C1 segment of cervical spinal cord (tissue), 14 donors: ENCODE measurements at places on chromosomes 4 and X.
A peak's percentile ranks its signal among the peaks of the same experiment; 100 is the strongest.

DNA sequence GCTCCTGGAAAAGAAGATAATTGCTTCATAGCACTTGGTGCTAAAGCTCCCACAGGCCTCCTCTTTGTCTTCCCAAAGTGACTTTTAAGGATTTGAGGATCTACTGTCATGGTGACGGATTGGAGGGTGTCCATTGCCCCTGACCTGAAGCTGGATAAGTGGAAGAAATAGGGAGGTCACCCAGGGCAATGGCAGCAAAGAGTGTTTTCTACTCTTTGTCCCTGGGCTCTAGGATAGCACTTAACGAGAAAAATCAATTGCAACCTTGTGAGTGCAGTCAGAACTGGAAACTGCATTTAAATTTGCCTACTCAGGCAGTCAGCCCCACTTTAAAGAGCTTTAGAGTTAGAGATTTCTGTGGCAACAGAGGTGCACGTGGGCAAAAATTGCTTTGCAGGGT lies 43.7 kb upstream of the XK start:
- no peak for DNase-seq

GRCh38 chr4:37745946-37746345 lies 59.8 kb upstream of the RELL1 start:
- DNase-seq = no peak

DNA sequence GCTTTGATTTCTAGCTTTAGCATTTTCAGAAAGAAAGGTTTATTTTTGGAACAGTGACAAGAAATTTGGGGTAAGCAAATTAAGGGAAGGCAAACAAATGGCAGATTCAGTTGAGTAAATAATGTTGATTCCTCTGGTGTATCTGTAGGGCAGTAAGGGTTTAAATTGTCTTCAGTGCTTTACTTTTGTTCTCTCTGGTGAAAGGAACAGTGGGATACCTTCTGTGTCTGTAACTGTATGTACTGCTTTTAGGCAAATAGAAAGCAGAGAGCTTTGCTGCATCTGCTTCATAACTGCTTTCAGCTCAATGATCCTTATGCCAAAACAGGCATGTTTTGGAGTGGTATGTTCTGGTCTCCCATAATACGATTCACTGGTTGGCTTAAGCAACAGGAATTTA lies 932.1 kb upstream of the SLIT2 start:
- no peak for DNase-seq

GRCh38 chr4:6855692-6856297 lies 53.8 kb upstream of the TBC1D14 start:
- DNase-seq = no peak

DNA sequence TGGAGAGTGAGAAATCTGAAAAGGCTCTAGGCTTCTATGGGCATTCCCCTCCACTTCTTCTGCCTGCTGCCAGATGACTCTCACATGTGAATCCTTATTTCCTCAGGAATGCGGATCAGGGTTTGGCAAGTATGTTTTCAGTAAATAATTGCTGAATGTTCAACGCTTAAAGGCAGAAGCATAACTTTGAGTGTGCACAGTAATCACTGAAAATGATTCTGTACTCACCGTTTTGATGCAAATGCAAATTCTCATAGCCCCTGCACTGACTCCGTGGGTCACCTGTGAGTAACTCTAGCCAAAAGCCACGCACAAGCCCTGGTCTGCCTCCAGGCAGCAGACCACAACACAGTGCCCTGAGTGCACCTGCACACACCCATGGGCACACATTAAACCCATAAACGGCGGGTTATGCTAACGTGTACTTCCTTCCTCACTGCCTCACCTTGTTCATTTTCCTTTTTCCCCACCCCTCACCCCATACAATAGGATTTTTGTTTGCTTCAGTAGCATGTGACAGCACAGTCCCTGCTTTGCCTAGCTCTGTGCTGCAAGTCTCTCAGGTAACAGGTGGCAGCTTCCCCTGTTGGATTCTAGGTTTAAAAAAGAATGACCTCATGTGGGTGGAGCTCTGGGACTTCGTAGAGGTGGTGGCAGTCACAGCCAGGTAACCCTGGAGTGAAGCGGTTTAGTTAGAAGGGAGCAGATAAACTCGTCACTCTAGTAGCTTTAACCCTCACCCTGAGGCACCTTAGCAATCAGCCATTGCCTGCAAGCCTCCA lies at the start of gene ARHGEF38:
Gene ARHGEF38 (plus strand): TSS at position 656 of the 782 bp plus-strand sequence. CDS start 146 bp downstream, outside the sequence.
- no peak for DNase-seq

GRCh38 chr4:16727218-16727617 lies 171.2 kb downstream of the LDB2 start:
- DNase-seq = no peak

DNA sequence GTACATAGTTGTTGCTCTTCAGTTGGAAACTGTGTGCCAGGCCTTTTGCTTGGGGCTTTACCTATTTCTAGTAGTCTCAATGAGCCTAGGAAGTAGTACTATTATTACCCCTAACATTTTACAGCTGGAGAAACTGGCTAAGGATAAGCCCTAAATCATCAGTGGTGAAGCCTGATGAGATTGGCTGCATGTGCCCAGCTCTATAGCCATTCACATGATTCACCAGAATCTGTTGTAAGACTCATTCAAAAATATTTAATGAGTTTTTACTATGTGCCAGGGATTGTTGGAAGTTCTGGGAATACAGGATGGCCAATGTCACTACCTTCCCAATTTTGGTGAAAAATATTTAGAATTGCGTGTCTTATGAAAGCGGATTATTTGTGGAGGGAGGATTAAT lies 2.8 kb downstream of the KIT start:
- no peak for DNase-seq

GRCh38 chr4:89356086-89356485 lies 48.5 kb upstream of the GPRIN3 start:
- no peak for DNase-seq

- no peak for DNase-seq
Observed at GRCh38 chrX:125089761-125090445, 229.8 kb upstream of the TEX13C start.

- peak; percentile 17 for DNase-seq
Observed at GRCh38 chrX:9578083-9578779, 113.4 kb downstream of the TBL1X start.
